Activated CD4-positive, alpha-beta T cell treated with anti-CD3 and anti-CD28 coated beads for 1 hour (primary cell): ENCODE measurements at places on chromosomes 4 and X.

DNA sequence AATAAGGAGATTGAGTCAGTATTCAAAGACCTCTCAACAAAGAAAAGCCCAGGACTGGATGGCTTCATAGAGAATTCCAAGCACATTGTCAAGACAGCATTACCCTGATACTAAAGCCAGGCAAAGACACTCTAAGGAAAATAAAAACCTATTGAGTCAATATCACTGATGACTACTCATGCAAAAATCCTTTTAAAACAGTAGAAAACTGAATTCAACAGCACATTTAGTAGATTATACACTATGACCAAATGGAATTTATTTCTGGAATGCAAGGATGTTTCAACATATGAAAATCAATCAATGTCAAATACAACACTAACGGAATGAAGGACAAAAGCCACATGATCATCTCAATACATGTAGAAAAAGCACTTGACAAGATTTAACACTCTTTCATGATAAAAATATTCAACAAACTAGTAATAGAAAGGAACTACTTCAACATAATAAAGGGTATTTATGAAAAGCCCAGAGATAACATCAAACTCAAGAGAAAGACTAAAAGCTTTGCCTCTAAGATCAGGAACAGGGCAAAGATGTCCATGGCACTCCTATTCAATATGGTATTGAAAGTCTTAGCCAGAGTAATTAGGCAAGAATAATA, 633.3 kb downstream of the ANKRD50 start:
- no peak for DNase-seq

DNA sequence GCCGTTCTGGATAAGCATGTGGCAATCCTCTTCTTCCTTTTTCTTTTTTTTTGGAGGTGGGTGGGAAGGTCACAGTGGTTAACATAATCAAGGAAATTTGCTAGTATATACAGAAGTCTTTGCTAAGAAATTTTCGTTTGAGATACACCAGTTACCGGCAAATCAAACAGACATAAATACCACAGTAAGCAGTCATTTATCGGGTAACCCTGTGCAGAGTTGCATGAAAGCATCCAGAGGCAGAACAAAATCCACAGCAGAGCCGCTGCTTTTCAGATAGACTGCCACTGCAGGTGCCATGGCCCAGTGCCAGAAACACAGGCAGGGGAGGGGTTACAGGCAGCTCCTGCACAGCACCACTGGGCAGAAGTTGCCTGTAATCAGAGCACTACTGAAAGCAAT, 179.1 kb upstream of the MAB21L2 start:
- no peak for DNase-seq

GRCh38 chrX:37976153-37976552, 30.2 kb upstream of the SYTL5 start:
- DNase-seq, result no peak

GRCh38 chr4:144750348-144750747, 104.4 kb downstream of the HHIP start:
- no peak for DNase-seq

GRCh38 chrX:97895751-97896150, 1012.0 kb downstream of the RPA4 start:
- DNase-seq, result no peak

DNA sequence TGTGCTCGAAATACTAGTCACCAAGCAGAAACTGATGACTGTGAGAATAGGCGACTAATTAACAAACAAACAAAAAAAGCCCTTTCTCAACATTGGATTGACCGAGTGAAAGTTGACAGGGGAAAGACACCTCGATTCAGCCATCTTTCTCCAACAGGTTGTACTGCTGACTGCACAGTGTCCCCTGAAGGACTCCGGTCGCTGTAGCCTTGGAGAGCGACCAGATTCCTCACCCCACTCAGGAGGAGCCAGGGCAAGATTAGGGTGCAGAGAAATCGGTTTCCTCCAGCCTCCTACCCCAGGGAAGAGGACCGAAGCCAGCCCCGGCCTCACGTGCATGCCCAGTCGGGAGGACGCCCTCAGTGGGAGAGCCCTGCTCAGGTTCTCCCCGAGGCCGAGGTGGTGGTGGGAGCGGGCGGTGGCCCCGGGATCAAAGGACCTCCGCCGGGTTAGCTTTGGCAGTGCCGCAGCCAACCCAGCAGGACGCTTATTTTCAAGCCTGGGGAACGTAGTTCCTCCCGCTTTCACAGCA, 1.1 kb upstream of the RAP1GDS1 start:
- peak; percentile 15 for DNase-seq

DNA sequence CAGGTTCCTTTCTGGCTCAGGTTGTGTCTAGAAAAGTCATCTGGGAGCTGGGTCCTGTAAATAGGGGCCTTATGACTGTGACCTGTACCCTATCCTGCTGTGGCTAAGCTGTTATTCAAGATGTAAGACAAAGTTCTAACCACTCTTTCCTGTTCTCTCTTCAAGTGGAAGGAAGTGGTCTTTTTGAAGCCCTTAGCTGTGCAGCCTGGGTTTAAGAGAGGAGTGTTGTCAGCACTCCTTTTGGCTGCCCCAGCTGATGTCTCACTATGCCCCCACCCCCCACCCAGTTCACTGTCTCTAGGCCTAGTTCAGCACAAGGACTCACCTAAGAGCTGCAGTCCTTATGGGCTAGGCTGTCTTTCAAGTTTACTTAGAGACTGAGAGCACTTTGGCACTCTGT, 1069.5 kb downstream of the FAM133A start:
- DNase-seq, result no peak

DNA sequence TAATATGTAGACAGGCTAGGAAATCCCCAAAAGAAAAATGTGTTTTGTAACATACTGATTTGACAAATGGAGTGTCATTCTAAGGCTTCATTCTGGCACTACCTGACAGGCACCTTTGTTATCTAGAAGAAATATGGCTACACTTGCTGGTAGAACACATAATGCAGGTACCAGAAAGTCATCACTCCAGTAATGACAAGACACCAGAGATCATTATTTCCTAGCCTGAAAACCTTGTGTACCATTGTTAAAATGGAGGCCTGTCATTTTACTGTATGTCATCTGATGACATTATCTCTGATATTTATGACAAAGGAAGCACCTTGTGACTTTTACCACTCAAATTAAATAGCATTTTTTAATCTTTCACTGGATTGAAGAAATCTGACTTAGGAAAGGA, 13.5 kb upstream of the FGF5 start:
- no peak for DNase-seq

- no peak for DNase-seq
Measured at GRCh38 chr4:39287223-39287622, 78.9 kb downstream of the RFC1 start.

GRCh38 chrX:45524296-45524695, 323.6 kb upstream of the DIPK2B start:
- no peak for DNase-seq

DNA sequence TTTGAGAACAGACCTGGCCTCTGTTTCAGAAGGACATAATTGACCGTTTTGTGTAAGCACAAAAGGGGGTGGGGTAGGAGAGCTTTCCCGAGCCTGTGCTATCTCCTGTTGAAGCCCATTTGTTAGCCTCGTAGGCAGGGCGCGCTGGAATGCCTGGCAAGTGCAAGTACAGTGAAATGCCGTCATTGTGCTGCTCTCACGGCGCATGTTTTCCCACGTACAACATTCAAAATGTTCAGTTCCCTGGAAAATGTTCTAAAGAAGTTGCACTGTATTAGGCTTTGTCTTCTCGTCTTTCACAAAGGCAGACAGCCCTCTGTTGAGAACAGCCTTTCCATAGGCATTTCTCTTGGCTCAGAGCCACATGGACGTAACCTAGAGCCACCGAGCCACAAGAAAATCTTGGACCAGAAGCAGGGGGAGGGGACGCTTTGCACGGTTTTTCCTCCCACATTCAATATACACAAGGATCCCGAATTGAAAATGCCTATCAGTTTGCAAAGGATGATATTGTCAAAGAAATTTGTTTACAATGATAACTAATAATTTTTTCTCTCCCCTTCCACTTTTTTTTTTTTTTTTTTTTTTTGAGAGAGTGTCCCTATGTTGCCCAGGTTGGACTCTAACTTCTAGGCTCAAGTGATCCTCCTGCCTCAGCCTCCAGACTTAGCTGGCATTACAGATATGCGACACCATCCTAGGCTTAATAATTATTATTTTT, 54.6 kb upstream of the RAPGEF2 start:
- no peak for DNase-seq

GRCh38 chr4:41839916-41840854, 91.7 kb upstream of the PHOX2B start:
- no peak for DNase-seq
